ENCODE measurements at places on chromosomes 7 and 10. TPM values are rescaled to one million over a fixed set of nuclear protein-coding genes. Genes with fewer than 3 reads are reported as not detected.

DNA sequence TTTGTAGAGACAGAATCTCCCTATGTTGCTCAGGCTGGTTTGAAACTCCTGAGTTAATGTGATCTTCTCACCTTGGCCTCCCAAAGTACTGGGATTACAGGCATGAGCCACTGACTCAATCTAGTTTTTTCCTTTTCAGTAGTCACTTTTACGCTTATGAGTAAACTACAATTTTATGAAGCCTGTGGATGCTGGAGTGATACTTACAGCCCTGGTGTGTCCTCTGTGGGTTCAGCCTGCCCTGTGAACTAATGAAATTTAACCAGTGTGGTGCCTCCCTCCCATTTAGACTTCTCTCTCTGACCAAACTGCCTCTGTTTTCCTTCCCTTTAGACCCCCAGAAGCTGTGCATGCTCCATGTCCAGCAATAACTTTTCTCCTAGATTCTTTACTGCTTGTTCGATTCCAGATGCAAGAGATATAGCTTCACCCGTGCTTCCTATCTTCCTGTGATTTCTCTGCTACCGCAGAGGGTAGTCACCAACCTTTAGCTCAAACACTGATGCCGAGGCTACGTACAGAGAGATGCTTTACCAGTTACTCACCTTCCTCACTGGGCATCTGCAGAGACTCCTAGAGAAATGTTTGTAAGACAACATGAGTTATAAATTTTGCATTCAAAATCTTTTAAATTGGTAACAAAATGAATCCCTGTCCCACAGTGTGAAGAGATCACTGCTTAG, 90.8 kb downstream of the KIAA1217 start:
- no peak for DNase-seq
- no peak overlapping the region for H3K27ac ChIP-seq
- H3K27me3 ChIP-seq, result no peaks in the 10 kb centered on the region
- no peaks in the 10 kb centered on the region for H3K36me3 ChIP-seq
- no peaks in the 10 kb centered on the region for H3K4me1 ChIP-seq

HTR5A gene
- total RNA-seq, result not detected

RALA gene
- 12.3 TPM for total RNA-seq

GRCh38 chr7:95691464-95691863, 80.9 kb upstream of the DYNC1I1 start:
- no peaks in the 10 kb centered on the region for H3K36me3 ChIP-seq
- no peaks in the 10 kb centered on the region for H3K27me3 ChIP-seq
- no peaks in the 10 kb centered on the region for H3K4me1 ChIP-seq
- no peak overlapping the region for H3K4me3 ChIP-seq
- DNase-seq, result no peak
- no peak overlapping the region for H3K27ac ChIP-seq

DNA sequence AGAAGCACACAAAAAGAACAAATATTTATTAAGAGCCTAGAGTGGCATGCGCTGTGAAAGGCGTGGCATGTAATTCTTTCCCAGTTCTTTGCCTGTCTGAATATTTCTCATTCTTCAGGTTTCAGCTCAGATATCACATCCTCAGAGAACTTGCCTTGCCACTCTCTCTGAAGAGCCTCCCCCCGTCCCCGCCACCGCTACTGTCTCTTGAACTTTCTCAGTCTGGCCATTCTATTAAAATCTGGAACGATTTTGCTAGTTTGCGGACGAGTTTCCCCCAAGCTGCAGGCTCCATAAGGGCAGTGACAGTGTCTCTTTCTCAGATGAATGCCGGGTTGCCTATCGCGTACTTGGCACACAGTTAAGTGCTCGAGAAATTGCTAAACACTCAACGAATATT, 787 bp upstream of the PLEKHA1 start:
- no peak for DNase-seq
- no peaks in the 10 kb centered on the region for H3K36me3 ChIP-seq
- peak overlapping the region; percentile 82 for H3K4me3 ChIP-seq
- peak overlapping the region; percentile 98 for H3K27ac ChIP-seq

Data from esophagus muscularis mucosa (tissue), 4 donors.